Activated CD8-positive, alpha-beta memory T cell treated with anti-CD3 and anti-CD28 coated beads, Interleukin-2, amount 50 U/mL, for 48 hours (primary cell): ENCODE measurements at places on chromosomes 3 and 15.

DNA sequence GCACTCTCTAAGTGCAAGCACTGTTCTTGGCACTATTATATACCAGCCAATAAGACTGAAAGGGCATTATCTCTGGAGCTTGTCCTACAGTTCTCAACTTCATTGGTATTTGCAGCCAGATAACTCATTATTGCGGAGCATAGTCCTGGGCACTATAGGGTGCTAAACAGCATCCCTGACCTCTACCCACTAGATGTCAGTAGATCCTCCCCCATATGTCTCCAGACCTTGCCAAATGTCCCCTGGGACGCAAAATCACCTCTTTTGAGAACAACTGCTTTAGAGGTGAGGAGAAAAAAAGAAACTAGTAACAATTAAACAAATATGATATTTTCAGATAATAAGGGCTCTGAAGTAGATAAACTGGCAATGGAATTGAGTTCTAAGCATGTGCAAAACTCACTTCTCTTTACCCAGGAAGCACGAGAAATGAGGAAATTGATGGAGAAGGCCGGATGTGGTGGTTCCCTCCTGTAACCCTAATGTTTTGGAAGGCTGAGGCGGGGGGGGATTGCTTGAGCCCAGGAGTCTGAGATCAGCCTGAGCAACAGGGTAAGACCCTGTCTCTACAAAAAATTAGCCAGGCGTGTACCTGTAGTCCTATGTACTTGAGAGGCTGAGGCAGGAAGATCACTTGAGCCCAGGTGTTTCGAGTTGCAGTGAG lies 61.4 kb downstream of the FRMD4B start:
- no peak for DNase-seq

DNA sequence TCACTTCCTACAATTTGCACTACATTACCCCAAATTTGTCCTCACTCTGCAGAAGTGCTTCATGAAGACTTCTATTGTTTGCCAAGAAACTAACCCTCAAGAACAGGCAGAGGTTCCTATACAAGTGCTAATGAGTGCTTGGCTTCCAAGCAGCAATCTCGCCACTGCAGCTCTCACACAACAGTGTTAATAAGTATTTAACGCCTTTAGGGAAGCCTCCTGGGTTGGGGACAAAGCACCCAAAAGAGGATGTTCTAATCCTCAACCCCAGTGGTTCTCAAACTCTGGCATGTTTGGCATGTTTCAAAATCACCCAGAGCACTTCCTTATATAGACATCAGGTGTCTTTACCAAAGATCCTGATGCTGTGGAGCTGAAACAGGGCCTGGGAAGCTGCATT lies 64.6 kb downstream of the ZIC4 start:
- DNase-seq = no peak

GRCh38 chr15:50051811-50052419 lies 67.1 kb downstream of the ATP8B4 start:
- no peak for DNase-seq

DNA sequence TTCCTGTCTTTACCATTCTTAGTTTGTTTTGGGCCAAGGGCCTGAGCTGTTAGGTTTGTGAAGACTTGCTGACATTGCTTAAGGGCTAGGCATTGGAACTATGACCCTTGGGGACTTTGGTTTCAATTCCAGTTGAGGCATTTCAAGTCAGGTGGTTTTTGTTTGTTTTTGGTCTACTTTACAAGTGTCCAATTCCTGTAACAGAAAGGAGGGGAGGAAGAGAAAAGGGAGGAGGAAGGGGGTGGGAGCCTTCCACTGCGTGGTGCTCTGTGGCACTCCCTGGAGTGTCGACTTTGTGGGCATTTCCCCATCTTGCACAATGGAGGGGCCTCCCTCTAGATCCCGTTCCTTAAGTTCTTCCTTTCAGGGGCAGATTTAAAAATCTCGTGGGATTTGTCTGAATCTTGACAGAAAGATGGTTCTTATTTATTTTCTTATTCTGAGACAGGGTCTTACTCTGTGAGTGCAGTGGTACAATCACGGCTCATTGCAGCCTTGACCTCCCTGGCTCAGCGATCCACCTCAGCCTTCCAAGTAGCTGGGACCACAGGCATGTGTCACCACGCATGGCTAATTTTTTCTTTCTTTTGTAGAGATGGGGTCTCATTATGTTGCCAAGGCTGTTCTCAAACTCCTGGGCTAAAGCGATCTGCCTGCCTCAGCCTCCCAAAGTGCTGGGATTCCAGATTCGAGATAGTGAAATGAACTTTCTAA lies 59.5 kb upstream of the RYK start:
- no peak for DNase-seq

GRCh38 chr3:120449701-120450599 lies 842 bp downstream of the FSTL1 start:
- no peak for DNase-seq

GRCh38 chr15:90959894-90960293 lies 5.2 kb downstream of the RCCD1 start:
- no peak for DNase-seq

DNA sequence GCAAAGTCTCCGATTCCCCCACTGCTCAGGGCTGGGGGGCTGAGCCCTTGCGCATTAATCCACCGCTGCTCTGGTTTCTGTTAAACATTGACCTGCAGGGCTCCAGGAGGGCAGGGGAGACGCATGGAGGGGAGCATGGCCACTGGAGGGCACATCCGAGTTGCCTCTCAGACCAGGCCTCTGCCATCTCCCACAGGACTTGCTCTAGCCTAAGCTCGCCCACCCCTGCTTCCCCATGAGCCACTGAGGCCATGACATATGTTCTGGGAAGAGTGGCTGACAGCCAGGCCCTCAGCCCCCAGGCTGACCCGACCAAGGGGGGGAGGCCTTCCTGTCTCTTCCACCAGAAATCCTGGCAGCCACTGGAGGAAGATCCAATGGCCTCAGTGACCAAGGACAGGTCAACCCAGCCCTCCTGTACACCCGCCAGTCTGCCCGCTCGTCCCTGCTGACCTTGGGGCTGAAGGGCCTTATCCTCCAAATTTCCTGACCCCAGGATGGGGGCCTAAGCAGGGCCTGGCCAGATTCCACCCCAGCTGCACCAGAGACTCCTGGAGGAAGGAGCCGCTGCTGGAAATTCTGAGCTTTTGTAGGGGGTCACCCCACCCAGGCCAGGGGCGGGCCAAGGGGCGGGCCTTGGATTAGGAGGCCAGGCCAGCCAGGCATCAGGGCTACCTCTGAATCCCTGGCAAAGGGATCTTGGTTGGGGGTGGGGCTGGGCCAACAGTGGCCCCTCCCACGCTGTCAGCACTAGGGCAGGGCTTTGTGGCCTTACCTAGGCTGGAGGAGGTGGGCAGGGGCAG lies at the start of gene HYAL1:
TSS of gene HYAL1 (minus strand) at position 562 of the 803 bp plus-strand sequence. CDS start 618 bp downstream, outside the sequence.
- DNase-seq = no peak

- no peak for DNase-seq
Observed at GRCh38 chr15:100705841-100706240, 103.5 kb downstream of the ASB7 start.

- DNase-seq = no peak
Observed at GRCh38 chr15:28017423-28017924, 81.6 kb downstream of the OCA2 start.

- DNase-seq = no peak
Observed at GRCh38 chr15:70741677-70742293, 21.6 kb downstream of the UACA start.

- no peak for DNase-seq
Observed at GRCh38 chr15:63364399-63365272, 17.0 kb downstream of the CA12 start.
